Esophagus squamous epithelium (tissue), 5 donors: ENCODE measurements at places on chromosomes 3 and 15.

GRCh38 chr3:189587664-189588040, 43.5 kb upstream of the TP63 start:
- no peak for DNase-seq

- DNase-seq = no peak
These were observed 67.5 kb downstream of the DENND4A start for GRCh38 chr15:65724464-65725215.

- DNase-seq = no peak
These were observed 680.3 kb upstream of the ZNF385D start for GRCh38 chr3:22431334-22431733.

GRCh38 chr15:77180270-77180669, 109.4 kb upstream of the TSPAN3 start:
- no peak for DNase-seq

DNA sequence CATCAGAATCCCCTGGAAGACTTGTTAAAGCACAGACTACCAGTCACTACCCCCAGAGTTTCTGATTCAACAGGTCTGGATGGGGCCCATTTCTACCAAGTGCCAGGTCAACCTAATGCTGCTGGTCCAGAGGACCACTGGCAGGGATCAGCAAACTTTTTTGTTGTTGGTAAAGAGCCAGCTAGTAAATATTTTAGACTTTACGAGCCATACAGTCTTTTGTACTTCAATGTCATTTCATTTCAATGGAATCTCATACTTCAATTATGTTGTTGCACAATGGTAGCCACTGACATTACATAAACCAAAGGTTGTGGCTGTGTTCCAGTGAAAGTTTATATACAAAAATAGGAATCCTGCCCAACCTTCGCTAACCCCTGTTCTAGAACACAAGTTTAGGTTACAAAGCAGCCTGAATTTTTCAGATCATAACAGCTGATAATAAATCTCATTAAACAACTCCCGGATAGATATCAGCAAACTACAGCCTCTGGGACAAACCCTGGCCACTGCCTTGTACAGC, 28.7 kb downstream of the ULK4 start:
- no peak for DNase-seq

DNA sequence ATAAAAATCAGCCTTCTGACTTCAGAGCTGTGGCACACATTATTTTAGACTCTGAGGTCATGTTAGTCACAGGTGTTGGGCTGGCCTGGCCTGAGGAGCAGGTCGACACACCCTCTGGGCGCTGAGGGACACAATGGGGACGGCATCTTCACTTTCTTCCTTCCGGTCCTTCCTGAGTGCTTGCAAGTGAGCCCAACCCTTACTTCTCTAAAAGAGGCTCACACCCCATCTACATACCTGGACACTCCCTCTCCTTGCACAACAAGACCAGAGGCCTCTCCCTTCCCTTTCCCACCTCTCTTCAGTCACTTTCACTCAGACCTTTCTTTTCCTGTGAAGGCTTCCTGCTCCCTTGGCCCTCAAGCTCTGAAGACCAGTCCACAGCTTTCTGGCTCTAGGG, 85.4 kb downstream of the XXYLT1 start:
- no peak for DNase-seq

DNA sequence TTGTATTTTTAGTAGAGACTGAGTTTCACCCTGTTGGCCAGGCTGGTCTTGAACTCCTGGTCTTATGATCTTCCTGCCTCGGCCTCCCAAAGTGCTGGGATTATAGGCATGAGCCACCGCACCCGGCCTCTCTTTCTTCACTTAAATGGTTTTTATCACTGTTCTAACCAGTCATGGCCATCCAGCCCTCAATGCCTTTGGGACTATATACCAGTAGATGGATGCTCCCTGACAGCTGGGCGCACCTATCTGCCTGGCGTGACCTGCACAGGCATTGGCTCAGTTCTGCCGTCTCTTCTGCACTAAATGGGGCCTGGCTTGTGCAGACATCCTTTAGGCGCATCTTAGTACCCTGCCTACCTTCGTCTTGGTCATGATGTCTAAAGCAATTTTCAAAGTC, 233.4 kb downstream of the ADAMTS17 start:
- no peak for DNase-seq

DNA sequence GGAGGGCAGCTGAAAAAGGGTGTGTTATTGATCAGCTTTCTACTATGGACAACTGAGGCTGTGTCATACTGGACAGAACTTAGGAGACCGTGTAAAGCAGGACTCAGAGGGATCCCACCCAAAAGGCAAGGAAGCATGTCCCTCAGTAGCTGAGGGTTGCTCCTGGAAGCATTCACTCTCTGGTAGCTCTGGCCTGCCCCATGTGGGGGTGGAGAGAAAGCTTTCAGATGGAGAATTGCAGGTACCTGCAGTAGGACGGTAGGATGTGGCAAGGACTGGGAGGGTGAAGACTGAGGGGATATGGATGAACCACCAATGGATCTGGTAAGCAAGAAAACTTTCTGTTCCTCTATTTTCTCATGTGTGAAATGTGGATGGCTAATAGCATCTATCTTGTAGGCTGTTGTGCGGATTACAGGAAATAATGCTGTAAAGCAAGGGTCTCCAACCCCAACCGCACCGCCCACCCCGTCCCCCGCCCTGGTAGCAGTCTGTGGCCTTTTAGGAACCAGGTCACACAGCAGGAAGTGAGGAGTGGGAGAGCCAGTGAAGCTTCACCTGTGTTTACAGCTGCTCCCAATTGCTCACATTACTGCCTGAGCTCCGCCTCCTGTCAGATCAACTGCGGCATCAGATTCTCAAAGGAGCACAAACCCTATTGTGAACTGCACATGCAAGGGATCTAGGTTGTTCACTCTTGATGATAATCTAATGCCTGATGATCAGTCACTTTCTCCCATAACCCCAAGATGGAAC, 157.7 kb upstream of the PROK2 start:
- no peak for DNase-seq

DNA sequence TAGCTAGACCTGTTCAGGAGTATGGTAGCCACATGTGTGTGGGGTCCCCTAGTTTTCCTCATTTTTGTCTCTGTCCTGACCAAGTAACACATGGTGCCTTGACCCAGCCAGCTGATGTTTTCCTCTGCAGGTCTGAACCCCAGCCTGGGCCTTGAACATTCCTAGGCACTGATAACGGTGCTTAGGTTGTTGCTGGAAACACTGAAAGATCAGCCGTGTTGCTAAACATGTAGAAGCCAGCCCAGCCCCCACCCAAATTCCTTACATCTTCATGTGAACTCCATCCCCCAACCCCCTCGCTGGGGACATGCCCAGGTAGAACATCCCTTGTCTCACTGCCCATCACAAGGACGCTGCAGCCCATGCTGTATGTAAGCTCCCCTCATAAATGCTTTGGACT, 18.7 kb downstream of the RTP3 start:
- no peak for DNase-seq

GRCh38 chr15:58686286-58686685, 63.2 kb downstream of the ADAM10 start:
- no peak for DNase-seq

GRCh38 chr3:67109651-67110204, 111.6 kb downstream of the KBTBD8 start:
- no peak for DNase-seq

- no peak for DNase-seq
These were observed 27.5 kb downstream of the PLSCR5 start for GRCh38 chr3:146577662-146578061.

- DNase-seq = no peak
These were observed 114.3 kb downstream of the OXSM start for GRCh38 chr3:25904206-25904605.

GRCh38 chr3:134682196-134682880, 31.5 kb upstream of the KY start:
- no peak for DNase-seq

- DNase-seq = no peak
These were observed 123.8 kb upstream of the TJP1 start for GRCh38 chr15:29945943-29946596.

DNA sequence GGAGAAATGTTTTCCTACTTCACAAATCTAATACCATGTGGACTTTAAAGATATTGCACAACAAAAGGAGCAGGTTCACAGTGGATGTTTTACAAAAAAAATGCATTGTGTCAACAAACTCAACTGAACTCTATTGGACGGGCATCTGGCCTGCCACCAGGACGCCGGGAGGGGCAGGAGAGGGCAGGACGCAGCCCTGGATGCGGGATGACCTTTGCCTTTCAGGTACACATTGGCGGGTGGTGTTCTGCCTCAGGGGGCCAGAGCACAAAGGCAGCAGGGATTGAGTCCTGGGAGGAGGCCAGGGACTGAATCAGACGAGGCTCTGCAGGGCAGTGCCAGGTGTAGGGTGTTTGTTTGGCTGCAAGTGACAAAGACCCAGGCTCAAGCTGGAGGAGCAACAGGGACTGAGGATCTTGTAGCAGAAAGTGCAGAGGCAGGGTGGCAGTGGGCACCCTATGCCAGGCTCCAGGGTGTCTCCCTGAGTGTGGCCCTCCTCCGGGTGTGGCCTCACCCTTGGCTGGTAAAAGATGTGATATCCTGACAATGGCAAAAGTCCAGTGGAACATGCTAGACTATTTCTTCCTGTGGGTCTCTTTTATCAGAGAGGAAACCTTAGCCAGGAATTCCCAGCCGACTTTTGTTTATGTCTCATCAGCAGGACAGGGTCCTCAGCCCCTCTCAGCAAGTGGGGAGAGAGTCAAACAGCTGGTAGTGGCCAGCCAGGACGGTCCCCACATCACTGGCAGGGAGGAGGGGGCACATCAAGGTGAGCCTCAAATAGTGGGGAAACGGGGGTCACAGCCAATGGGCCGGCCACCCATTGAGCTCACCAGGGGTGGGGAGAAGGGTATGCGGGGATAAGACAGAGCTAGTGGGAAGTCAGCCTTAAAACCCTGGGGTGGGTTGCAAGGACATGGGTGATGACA, 29.7 kb upstream of the KLF13 start:
- no peak for DNase-seq

DNA sequence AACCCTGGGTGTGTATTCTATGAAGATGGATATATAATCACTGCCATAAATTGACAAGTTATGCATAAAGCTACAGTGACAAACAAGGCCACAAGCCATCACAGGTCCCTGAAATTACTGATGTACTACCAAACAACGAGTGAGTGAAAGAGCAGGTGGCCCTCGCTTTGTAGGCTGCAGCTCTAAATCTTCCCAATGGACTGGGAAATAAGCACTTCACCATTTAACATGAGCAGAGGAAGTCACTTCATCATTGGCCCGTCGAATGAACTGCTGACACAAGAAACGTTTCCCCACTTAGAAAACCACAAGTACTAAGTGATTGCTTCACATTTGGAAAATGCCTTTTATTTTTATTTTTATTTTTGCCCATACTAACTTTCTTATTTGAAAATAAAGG, 218.0 kb downstream of the ZNF385D start:
- no peak for DNase-seq

- DNase-seq = no peak
These were observed 24.8 kb upstream of the SLMAP start for GRCh38 chr3:57731311-57731710.

GRCh38 chr15:38589502-38589901, 24.9 kb upstream of the RASGRP1 start:
- no peak for DNase-seq

DNA sequence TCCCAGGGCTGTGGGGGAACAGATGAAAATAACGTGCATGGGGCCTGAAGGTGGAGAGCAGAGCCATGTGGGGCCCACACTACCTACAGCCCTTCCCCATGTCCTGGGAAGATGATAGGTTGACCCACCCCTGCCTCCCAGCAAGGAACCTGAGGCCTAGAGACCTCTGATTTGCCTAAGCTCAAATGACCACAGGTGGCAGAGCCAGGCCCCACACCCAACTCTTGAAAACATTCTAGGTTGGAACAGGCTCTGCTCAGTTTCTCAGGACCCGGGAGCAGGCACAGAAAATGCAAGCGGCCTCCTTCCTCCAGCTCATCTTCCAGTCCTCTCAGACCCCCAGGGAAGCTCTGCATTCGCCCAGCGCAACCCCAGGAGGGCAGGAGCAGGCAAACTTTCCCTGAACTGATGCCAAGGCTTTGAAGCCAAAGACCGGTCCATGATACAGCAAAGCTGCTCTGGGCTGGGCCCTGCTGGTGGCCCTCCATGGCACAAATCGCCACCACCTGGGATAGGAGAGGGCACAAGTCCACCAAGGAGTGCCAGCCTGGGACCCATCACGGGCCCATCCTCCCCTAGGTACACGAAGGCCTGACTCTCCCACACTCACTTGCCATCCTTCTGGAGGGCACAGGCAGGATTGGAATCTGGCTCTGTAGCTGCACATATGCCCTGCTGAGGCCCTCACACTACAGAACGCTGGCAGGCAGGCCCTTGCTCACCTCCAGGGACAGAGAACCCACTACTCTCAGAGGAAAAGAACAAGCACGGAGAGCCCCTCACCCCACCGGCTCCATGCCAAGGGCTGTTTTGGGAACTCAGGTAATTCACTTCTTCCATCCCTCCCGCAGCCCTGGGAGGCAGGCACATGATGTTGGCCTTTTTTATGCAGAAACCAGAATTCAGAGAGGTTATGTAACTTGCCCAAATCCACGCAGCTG, 51.0 kb upstream of the FURIN start:
- no peak for DNase-seq

DNA sequence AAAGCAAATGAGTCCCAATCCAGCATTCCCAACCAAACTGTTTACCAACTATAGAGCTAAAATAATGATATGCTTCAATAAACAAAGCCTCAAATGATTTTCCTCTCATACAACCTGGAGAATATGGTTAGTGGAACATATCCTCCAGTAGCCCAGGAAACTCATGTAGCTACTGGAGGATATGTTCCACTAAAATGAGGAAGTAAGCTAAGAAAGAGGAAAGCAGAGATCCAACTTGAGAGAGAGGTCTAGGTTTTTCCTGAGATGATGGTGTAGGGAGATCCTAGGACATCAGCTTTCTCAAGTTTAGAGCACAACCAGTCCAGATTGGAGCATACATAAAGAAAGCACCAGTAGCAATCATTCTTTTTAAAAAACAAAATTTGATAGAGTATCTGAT, 44.6 kb upstream of the SLC4A7 start:
- DNase-seq = no peak

GRCh38 chr3:16069149-16069922, 105.1 kb upstream of the GALNT15 start:
- DNase-seq = no peak

DNA sequence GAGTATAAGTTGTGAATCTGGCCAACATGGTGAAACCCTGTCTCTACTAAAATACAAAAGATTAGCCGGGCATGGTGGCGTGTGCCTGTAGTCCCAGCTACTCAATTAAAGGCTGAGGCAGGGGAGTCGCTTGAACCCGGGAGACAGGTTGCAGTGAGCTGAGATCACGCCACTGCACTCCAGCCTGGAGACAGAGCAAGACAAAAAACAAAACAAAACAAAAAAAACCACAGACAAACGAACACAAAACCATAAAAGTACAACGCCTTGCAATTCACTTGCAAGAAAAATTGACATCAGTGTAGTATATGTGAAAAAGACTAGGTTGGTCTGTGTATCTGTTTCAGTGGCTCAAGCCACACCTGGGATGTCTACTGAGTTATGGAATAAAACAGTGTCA, 29.9 kb upstream of the CCDC80 start:
- DNase-seq = no peak

DNA sequence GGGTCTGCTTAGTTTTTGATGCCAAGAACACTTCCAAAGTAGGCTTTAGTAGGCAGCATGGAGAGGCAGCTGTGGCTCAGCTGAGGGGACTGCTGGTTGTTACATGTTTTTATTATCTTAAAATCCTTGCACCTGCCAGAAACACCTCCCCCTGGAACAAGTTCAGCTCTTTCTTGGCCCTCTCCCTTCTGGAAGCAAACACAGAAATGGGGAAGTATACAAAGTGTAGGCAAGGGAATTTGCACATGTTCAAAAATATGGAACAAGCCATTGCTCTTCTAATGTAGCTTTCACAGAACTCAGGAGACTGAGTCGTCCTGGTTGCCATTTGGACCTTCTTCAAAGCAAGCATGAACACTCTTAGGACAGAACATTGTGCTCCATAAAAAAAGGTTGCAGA, 169.1 kb upstream of the SEMA6D start:
- no peak for DNase-seq
